ENCODE measurements at places on chromosomes 4 and X.

DNA sequence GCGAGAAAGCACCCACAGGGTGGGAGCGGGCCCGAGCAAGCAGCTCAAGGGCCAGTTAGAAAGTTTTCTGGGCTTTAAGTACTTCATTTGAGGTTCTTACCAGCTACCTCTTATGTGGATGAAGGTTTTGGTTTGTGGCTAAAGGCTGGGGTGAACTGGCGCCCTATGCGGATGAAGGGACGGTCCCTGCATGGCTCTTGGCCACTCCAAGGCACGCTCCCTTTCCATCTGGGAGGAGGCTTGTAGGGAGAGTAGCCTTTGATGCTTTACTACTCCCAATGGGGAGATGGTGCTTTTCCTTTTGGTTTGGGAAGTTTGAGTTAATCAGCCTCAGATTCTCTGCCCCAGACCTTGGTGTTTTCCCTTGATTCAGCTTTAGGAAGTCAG, 17.7 kb downstream of the MRFAP1 start:
- DNase-seq: no peak

- no peak for DNase-seq
These were observed 79.9 kb upstream of the MAP3K15 start for GRCh38 chrX:19595043-19595677.

- DNase-seq: no peak
These were observed 28.5 kb upstream of the ANK2 start for GRCh38 chr4:113020966-113021365.

DNA sequence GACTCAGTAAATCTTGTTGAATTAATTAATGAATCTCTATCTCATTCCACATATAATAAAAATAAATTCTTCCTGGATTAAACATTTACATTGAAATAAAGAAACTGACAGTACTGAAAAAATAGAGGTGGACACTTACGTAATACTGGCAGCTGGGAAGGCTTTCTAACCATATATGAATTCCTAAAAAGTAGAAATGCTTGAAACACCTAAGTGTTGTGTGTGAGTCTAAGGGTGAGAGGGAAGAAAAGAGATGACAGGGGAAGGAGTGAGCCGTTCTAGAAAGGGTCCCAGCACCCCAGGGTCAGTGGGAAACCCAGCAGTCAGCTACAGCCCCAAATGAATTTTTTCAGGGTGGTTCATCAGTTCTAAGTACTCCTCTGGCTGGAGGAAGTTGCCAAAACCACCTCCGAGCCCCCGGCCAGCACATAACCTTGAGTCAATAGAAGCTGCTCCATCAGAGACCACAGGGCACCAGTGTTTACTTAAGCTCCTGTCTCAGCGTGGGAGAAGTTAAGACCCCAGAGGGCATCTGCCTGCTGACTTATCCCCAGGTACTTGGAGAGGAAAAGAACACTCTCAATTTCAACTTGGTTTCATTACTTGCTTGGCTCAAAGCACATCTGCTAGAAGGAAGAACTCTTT, 18.3 kb downstream of the GAB3 start:
- DNase-seq: no peak

- no peak for DNase-seq
These were observed 73.9 kb downstream of the LUZP4 start for GRCh38 chrX:115363372-115363771.

DNA sequence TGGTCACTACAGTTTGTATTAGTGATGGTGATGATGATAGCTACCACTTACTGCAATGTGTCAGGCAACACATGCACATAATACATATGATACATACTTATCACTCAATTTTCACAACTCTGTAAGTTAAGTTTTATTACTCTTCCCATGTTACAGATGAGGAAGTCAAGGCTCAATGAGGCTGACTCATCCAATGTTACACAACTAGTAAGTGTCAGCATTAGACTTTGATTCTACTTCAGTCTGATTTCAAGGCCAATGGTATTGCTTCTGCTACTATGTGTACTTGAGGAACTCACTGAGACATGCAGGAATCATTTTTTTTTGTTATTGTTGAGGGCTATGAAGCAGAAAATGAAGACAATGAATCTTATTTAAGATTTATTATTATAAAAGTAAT, 96.4 kb upstream of the TRPC5OS start:
- no peak for DNase-seq

DNA sequence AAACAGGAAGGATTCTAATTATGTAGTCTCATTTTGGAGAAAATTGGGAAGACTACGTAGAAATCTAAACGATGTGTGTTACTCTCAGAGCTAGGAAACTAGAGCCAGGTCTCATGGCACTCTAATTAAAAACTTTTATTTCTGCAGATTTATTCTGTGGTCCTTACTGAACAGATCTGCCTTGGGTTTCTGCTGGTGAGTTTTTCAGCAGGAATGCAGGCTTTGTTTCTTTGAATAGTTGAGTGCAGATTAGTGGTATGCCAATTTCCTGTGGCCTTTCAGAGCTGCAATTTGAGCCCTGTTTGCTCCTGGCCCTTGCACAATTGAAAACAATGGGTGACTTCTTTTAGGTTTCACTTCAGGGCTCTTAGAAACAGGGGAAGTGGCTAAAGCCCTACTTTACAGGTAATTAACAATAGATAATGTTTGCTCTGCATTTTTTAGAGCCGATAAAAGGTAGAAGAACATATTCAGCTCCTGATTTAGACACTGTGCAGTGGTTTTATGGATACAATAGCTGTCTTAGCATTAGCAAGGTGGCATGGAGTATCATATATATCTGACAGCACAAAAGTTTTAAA, 21.8 kb downstream of the SPRY1 start:
- DNase-seq: peak; percentile 23

- DNase-seq: no peak
These were observed 159.2 kb downstream of the SLC4A4 start for GRCh38 chr4:71498002-71498401.
